ENCODE measurements at places on chromosomes 4 and X.

GRCh38 chr4:18138076-18138665, 116.6 kb upstream of the LCORL start:
- no peak for DNase-seq

DNA sequence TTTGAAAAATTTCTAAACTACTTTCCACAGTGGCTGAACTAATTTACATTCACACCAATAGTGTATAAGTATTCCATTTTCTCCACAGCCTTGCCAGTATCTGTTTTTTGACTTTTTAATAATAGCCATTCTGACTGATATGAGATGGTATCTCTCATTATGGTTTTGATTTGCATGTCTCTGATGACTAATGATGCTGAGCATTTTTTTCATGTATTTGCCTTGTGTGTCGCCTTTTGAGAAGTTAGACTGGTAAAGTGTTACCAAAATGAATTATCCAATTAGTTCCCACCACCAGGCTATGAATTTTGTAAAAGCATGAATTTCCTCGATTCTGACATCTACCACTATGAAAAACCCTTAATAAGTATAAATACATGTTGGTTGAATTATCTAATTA, 242.2 kb upstream of the GK2 start:
- DNase-seq: no peak

DNA sequence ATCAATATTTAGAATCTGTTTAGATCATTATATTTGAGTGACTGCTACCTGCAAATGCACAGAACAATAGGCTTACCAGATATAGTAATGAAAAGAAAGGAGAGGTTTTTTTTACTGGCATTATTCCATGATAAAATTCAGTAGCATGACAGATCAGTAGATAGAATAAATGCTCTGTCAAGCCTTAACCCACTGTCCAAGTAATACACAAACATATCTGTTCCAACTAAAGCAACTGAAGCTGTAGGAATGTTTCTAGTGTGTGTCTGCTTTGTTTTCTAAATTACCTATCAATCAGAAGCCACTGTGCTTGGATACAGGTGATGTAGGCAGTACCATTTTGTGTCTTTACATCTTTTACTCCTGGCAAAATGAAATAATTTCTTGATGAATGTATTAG, 604.6 kb downstream of the PCDH7 start:
- no peak for DNase-seq

DNA sequence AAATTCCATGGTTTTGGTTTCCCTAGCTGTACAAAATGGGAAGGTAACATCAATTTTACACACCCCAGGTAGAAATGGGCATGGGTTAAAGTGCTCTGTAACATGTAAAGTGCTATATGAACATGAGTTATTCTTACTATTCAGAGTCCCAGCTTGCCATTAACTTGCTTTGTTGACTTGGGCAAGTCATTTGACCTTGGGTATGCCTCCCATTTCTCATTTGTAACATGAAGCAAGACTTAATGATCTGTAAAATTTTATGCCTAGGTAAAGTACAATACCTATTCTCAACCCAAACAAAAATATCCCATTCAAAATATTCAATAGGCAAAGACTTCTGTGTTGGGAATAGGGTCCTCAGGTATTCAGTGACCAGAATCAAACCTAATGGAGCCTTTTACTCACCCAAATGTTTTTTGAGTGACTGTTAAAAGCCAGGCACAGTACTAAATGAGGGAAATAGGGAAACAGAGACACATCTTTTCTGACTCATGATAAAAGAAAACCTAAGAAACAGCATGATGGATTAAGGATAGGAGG, 126.6 kb downstream of the SH3RF1 start:
- DNase-seq: no peak

DNA sequence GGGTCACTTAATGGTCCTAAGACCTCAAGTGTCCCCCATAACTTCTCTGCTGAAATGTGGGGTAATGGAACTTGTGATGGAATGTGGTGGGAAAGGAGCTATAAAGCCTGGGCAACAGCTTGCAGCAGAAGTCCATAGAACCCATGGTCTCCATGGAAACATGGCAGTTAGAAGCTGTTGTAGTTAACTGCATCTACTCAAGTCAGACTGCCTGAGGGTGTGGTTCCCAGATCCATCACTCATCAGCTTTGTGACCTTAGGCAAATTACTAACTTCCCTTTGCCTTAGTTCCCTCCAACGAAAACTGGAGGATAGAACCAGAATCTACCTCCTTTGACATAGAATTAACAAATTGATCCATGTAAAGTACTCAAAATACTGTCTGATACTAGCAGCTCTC, 113.0 kb downstream of the SPATA18 start:
- DNase-seq: no peak

DNA sequence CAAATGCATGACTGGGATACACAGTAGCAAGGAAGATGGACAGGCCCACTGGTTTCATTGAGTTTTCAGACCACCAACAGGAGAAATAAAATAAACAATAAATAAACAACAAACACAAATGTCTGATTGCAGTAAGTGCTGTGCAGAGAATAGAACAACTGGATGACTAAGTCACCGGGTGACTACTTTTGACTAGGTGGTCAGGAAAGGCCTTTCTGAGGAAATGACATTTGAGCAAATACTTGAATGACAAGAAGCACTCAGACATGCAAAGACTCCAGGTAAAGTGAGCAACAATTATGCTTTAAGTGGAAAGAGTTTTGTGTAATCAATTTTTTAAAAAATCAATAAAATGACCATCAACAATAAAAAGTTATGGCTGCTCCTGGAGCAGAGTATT, 137.7 kb downstream of the BTC start:
- no peak for DNase-seq

- DNase-seq: no peak
Observed at GRCh38 chr4:33226133-33226532, 2506.0 kb downstream of the PCDH7 start.

DNA sequence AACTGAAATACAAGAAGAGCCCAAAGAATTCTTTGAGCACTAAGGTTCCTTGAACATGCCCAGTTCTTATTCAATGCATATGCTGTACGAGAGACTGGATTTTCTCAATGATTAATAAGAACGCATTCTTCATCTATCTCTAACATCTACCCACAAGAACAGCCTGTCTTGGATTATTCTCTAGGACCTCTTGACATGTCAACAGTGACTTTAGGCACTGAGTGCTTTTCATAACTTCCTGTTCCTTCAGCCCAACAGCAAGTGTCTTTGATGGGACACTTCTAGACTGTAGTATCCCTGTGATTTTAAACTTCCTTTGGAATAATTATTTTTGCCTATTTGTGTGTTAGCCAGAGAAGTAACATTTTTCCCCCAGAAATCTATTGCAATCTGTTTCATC, 69.3 kb downstream of the OPHN1 start:
- no peak for DNase-seq

- DNase-seq: no peak
Observed at GRCh38 chrX:31124536-31124935, 52.7 kb upstream of the FTHL17 start.
